Stimulated activated CD8-positive, alpha-beta memory T cell treated with anti-CD3 and anti-CD28 coated beads, Interleukin-4, amount 100 ng/mL, for 1 hour (primary cell): ENCODE measurements at places on chromosomes 2 and 18.

GRCh38 chr2:73253901-73254300 lies 19.8 kb downstream of the CCT7 start:
- no peak for DNase-seq

DNA sequence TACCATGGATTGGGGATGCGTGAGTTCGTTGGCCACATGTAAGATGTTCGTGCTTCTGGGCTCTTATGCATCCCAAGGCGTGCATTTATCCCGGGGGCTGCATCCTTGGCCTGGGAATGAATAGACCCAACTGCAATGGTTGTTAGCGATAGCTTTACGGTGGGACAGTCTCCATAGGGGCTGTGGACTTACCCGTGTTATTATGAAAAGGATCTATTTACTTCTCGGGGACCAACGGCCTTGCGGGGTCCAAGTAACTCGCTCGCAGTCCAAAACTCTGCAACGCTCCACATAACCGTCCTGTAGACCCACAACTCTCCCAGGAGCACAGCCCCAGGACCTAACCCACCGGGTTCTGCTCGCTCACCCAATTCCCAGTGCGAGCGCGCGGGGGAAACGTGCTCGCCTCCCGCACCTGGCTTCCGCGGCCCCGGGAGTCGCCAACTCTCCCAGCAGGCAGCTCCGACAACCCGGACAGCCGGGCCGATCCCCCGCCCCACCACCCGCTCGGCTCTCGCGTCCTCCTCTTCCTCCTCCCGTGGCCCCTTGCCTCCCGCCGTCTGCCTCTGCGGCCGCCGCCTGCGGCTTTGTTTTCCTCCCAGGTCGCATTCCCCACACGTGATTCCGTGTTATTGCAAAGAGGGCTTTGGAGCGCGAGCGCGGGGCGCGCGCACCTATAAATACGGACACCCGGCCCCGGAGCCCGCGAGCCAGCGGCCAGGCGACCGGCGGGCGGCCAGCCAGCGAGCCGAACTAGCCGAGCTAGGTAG lies at the start of gene CABLES1:
Gene CABLES1, plus strand, starts transcription at position 706 of the 770 bp plus-strand sequence. CDS start 278 bp downstream, outside the sequence.
- no peak for DNase-seq

DNA sequence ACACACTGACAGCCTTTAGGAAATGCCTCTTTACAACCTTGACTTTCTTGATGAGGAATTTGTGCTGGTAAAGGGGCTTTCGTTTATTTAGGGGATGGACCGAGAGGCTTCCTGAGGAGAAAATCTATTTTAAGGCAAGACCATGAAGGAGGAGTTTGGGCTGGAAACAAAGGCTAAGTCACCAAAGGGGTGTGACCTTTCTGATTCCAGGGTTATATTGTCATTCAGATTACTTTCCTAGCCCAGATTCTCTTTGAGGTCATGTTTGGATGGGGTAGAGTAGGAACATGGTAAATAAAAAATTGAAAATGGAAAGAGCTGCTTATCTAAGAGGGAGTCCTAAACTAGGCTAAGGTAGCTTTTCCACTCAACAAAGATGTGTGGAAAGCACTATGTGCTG lies 77.1 kb upstream of the UGP2 start:
- no peak for DNase-seq

GRCh38 chr2:162365392-162365791 lies 21.5 kb downstream of the GCA start:
- no peak for DNase-seq

DNA sequence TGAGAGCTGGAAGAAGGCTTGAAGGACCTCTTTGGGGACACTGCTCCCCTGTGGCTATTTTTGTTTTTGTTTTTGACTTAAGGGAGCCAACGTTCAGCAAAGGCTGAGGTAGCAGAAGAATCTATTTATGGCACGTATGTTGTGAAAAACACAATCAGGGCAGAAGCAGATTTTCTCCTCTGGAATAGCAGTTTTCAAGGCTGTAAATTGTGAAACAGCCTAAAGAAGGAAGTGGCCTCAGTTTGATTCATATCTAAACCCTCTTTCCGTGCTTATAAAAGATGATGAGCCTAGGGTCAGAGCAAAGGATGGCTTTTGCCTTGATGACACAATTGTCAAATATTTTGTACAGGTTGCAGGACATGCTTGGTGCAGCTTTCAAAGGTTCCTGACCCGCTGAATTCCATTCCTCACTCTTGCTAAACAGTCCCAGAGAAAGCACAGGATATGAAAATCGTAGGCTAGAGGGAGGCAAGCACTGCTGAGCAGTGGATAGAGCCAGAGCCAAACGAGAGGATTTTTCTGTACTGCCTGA lies 106.2 kb upstream of the DLX2 start:
- no peak for DNase-seq
